ENCODE measurements at places on chromosomes 5 and 9.
A peak's percentile ranks its signal among the peaks of the same experiment; 100 is the strongest.

DNA sequence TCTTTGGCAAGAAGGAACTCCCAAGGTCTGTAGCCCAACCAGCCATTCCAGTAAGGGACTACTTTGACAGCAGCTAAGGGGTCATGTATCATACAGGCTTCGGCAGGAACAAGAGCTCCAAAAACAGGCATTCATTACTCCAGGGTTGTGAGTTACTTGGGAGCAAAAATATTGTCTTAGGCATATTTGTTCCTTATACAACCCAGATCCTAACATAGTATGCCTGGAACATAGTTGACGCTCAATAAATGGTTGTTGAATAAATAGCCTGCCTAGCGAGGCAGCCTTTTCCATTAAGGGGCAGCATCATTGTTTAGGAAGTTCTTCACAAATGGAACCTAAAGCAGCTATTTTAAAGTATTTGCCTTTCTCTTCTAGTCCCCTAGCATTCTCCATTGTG lies 35.8 kb upstream of the FER start:
- no peak for DNase-seq

GRCh38 chr9:136964171-136964689 lies 12.2 kb downstream of the LCN12 start:
- DNase-seq = no peak

DNA sequence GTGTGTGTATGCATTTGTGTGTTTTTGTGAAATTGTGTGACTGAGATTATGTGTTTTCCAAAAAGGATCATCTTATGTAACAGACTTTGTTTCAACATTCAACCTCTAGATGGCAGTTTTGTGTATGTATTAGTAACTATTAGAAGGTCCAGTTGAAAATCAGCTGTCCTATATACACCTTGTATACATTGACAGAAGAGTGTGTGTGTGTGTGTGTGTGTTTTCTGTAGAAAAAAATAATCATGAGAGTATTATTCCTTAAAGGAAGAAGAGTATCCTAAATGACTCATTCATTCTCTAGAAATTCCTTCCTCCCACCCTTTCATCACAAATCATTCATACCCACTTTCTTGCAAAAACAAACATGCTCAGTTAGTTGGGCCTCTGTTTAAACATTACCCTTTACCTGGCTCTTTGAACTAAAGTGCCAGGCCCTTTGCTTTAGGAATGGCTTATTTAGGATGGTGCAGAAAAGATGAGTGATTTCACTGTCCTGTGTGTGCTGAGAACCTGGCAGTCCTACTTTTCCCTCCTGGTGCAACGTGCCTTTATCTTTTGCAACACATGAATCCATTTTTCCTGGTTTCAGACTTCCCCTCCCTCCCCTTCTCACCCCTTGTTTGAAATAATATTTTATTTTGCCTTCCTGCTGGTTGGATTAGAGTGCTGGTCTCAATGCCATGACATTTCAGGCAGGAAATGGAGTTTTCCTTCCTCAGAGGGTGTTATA lies 152.2 kb downstream of the ARHGAP26 start:
- DNase-seq = peak; percentile 21

GRCh38 chr9:5786370-5787127 lies 46.4 kb downstream of the ERMP1 start:
- no peak for DNase-seq

- DNase-seq = no peak
Measured at GRCh38 chr5:171846323-171846722, 60.7 kb downstream of the SMIM23 start.

DNA sequence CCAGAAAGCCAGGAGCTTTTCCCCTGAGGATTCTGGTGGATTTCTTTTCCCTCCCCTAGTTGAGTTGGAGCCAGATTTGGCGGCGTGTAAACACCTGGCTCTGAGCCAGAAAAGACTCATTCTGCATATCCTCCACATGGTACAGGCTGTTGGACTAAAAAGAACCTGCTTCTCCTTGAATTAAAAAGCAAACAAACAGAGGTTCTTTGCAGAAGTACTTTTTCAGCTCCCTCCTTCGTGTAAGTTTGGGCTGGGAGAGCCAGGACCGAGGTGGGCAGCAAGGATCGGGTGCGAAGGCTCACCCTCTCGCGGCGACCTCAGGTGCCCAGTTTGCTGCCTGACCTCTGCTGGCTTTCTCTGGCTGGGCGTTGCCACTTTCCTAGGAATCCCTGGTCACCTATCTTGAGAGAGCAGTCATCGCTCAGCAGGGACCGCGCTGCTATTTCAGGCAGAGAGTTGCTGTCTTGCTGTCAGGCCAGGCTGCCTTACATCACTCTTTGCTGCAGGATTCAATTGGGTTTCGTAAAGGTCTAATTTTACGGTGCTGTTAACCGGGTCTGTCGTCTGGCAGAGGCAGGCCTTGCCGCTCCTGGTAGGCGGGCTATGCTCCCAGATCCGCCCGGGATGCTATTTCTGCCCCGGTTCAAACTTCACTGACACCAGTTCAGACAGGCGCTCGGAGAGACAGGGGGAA lies 3.2 kb downstream of the PAPPA start:
- DNase-seq = peak; percentile 88

- DNase-seq = no peak
Measured at GRCh38 chr5:180811623-180812124, 9.1 kb upstream of the MGAT1 start.

DNA sequence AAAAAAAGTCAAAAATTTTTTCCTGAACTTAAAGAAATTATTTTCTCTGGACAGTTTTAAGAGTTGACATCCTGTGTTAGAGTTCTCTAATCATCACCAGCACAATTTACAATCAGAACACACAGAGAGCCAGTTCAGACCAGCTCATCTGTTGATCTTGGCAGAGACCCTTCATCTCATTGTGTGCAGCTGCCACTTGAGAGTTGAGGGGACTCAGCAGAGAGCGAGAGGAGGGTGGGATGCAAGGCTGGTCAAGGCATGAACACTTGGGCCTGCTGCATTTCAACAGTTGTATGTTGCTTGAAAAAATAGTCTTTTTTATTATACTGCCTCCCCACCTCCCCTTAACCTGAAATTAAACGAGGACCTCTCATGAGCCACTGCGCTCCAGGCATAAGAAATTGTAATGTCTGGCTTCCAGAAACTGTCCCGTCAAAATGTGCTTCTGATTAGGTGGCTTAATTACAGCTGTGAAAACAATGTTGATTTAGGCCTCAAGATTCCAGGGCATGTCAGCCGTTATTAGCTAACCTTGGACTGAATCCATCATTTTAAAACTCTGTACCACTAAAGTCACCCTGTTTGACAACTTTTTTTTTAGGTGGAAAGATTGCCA lies 383.6 kb downstream of the CCDC171 start:
- peak; percentile 92 for DNase-seq

GRCh38 chr5:31392061-31392460 lies 139.8 kb downstream of the DROSHA start:
- DNase-seq = no peak

Measured in DMS79 treated with DMSO at 0.1 percent for 48 hours (cell line).